ENCODE measurements at places on chromosomes 7 and 10. TPM values are rescaled to one million over a fixed set of nuclear protein-coding genes. Genes with fewer than 3 reads are reported as not detected.

NPY4R2 gene
- total RNA-seq, result not detected

SEC23IP gene
- total RNA-seq, result 70.5 TPM

NME8 gene
- 1.9 TPM for total RNA-seq

ARHGAP19 gene
- total RNA-seq, result 26.8 TPM

SMKR1 gene
- 0.97 TPM for total RNA-seq

- no peak for DNase-seq
These were observed 341.0 kb upstream of the PHF14 start for GRCh38 chr7:10632712-10633111.

- DNase-seq, result no peak
These were observed 32.4 kb upstream of the MTPN start for GRCh38 chr7:136009488-136010079.

DNA sequence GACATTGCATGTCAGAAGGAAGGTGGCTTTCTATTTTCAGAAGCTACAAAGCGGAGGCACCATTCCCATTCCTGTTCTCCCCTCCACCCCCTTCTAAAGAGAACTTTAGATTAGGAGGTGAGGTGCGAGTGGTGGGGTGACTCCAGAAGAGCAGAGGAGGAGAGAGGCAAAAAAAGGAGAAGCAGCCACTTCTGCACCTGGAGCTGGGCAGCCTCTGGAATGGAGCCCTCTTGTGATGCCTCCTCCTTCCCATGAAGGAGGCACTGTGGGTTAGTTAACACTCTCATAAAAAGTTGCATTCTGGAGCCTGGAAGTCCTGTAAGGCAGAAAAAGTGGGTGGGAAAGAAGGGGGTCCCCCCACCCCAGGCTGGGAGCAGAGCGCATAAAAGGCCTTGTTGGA, 4.8 kb downstream of the PTF1A start:
- peak; percentile 43 for DNase-seq

- no peak for DNase-seq
These were observed 527.1 kb upstream of the FOXK1 start for GRCh38 chr7:4154882-4155535.

- no peak for DNase-seq
These were observed 247.6 kb downstream of the EMX2 start for GRCh38 chr10:117790179-117790578.

GRCh38 chr7:77879272-77879671, 80.7 kb downstream of the PHTF2 start:
- no peak for DNase-seq

DNA sequence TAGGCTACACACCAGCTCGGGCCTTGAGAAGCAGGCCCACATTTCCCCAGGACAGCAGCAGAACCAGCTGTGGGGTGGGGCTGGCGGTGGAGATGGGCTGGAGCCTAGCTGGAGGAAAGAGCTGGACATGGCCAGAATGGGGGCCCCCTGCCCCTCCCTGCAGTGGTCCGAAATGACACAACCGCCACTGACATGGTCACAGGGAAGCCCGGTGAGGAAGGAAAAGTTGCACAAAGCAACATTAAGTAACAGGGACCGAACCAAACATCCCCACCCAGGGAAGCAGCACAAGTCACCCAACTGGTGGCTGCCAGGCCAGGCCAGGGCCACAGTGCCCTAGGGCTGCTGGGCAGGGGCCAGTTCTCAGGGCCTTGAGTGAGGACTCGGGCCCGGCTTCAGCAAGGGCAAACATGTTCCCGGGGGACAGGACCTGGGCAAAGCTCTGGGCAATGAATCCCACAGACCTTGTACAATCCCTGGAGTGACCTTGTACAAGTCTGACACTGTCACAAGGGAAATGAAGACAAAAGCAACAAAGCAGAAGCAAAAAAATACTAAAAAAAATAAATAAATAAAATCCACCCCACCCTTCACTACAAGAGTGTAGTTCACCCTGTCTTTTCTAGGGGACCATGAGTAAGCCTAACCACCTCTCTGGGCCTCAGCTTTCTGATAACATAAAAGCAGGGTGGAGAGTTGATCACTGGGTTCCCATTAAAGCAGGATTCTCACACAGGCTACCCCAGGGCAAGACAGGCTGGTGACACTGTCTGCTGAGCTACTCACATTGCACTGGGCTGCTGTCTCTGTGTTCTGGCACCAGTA, 33.0 kb downstream of the PSAP start:
- DNase-seq, result no peak

GRCh38 chr7:157690058-157690832, 353.4 kb downstream of the DNAJB6 start:
- peak; percentile 75 for DNase-seq

- no peak for DNase-seq
These were observed 51.6 kb downstream of the SLIT1 start for GRCh38 chr10:97134110-97134509.

- DNase-seq, result no peak
These were observed 8.9 kb downstream of the AGFG2 start for GRCh38 chr7:100547872-100548271.

- peak; percentile 75 for DNase-seq
These were observed 8.2 kb upstream of the BLVRA start for GRCh38 chr7:43750016-43750887.

DNA sequence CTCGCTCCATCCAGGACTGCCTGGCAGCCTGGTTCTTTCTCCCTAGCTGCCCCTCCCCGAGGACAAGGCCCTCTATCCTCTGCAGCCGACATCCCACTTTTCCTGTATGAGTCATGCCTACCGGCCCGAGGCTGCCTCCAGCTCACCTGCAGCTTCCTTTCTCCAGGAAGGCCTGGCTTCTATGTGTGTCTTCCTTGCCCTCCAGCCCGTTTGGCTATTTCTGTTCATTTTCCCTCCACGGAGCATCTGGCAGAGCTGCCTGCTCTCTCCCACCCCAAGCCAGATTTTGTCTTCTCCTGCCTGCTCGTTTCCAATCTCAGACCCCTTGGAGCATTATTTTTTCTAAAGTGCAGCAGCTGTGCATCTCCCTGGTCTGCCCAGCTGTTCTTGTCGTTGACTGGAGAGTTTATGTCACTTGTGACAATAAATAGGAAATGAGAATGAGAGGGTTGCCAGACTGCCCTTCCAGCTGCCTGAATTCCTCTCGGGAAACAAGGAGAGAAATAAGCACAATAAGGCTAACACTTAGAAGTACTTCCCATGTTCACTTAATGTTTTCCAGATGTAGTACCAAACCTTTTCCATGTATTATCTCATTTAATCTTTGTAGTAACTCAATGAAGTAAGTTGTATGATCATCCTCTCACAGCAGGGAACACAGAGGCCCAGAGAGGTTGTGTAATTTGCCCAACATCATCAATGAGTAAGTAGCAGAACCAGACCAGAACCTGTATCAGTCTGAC, 19.7 kb downstream of the UBTD1 start:
- DNase-seq, result peak; percentile 77

DNA sequence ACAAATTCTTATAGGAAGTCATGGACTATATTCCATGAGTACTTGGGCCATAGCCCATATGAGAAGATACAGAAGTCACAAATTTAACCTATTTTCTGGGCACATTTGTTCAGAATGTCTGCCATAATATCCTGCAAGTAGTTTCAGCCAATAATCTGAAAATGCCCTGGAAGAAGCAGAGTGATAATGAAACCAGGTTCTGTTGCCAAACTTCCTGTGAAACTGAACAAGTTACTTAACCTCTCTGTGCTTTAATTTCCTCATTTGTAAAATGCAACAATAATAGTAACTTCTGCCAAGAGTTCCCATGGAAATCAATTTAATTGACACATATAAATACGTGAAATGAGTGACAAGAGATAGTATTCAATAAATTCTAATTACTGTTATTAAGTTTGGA, 88.8 kb downstream of the SEMA3C start:
- no peak for DNase-seq

GRCh38 chr10:7475046-7475911, 64.4 kb upstream of the SFMBT2 start:
- DNase-seq, result peak; percentile 79

- DNase-seq, result peak; percentile 44
These were observed 61.8 kb downstream of the EEPD1 start for GRCh38 chr7:36214608-36215456.

DNA sequence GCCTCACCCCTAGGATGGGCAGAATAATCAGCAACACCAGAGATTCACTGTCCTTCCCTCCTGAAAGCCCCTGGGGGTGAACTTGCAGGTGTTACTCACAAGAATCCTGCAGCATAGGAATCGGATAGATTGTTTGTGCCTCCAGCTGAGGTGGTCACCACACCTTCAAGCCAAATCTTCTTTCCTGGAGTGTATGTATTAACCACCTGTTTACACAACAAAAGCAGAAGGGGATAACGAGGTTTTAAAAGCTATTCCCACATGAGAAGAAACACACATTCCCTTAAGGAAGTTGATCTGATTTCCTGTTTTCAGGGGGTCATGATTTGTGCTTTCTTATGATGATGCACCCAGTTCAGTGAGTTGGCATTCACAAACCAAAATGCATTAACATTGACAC, 173.8 kb upstream of the HPS1 start:
- DNase-seq, result peak; percentile 81

- DNase-seq, result no peak
These were observed 104.1 kb upstream of the FERD3L start for GRCh38 chr7:19249281-19249680.

GRCh38 chr7:150974468-150975391, 3.4 kb downstream of the KCNH2 start:
- DNase-seq, result peak; percentile 78

Measured in endodermal cell (in vitro differentiated cells).